NCI-H69 (cell line): ENCODE measurements at places on chromosomes 5 and 9.

DNA sequence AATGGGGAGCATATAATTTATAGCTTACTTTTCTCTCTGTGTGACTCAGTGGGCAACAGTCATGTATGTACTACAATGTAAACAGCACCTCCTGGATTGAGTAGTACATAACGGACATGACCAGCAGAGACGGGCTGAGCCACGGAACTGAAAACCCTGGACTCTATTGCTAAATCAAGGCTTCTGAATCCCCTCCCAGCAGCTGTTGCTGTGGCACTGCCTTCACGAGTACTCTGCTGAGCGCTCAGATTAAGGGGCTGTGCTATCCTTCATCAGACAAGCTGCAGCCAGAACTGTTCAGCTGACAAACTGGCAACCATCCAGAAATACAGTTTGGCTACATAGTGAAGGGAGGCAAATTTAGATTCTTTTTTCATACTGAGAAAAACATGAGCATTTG lies 131.3 kb upstream of the CCDC180 start:
- peak; percentile 68 for DNase-seq

GRCh38 chr5:88673253-88674105 lies 209.5 kb downstream of the MEF2C start:
- DNase-seq = peak; percentile 94

- peak; percentile 26 for DNase-seq
These were observed 1.2 kb downstream of the ST8SIA4 start for GRCh38 chr5:100901821-100902341.

GRCh38 chr5:16350816-16351215 lies 114.8 kb downstream of the ZNF622 start:
- peak; percentile 95 for DNase-seq

GRCh38 chr9:33426843-33427293 lies 20.5 kb downstream of the AQP3 start:
- DNase-seq = no peak

- no peak for DNase-seq
These were observed 34.8 kb upstream of the TTC23L start for GRCh38 chr5:34803974-34804732.

- DNase-seq = no peak
These were observed 13.4 kb upstream of the GRIN3A start for GRCh38 chr9:101751895-101752294.

DNA sequence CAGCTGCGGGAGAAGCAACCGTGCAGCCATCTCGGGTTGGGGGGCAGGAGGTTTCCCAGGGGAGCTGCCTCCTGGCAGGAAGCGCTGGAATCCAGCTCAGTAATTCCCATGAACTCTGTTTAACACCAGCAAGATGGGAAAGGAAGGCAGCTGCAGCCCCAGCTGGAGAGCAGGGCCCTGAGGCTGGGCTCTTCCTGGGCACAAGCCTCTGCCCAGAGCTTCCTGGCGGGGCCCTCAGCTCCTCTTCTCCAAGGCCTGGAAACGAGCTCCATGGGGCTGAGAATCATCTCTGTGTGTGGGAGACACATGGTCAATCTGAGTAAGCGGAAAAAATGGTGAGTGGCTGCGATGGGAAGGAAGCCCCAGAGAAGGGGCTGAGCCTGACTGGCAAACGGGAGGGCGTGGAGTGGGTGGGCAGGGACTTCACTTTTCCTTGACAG lies 6.3 kb downstream of the MRPL36 start:
- DNase-seq = peak; percentile 34

DNA sequence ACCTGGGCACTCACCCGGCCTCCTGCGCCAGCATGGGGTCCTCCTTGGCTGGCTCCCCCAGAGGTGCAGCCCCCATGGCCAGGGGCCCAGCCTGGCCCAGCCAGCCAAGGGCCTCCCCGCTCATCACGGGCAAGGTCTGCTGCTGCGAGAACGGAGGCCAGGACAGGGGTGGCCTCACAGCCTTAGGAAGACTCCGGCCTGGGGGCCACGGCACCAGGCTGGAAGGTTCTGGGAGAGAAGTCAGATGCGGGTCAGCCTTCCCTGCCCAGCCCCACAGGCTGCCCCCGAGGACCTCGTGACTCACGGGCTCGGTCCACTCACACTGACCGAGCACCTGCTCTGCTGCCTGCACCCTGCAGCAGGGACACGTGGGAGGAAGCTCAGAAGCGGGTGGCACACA lies 4.2 kb downstream of the SOHLH1 start:
- DNase-seq = no peak

DNA sequence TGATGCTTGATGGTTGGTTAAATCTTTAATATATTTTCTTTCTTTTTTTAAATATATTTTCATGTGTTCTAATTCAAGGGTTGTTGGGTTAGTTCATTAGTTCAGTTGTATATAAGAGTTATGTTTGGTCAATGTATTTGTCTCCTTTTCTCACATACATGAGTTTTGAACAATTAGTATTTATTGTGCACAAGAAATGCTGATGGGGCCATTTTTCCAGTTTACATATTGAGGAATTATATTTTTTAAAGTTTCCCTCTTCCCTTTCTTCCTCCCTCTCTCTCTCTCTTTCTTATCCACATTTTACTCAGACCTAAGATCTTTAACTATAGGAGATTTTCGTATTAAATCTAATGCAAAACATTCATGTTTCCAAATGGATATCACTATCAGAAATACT lies 74.0 kb downstream of the LNPEP start:
- no peak for DNase-seq
